Activated CD8-positive, alpha-beta memory T cell treated with anti-CD3 and anti-CD28 coated beads for 48 hours (primary cell): ENCODE measurements at places on chromosomes 7 and 10.

- no peak for DNase-seq
These were observed 35.8 kb upstream of the PRKAR1B start for GRCh38 chr7:762885-763284.

GRCh38 chr7:40545739-40546138, 410.9 kb downstream of the SUGCT start:
- no peak for DNase-seq

GRCh38 chr7:94700926-94701554, 45.1 kb upstream of the SGCE start:
- no peak for DNase-seq

- DNase-seq = no peak
These were observed 53.8 kb upstream of the CPXM2 start for GRCh38 chr10:123945325-123945920.

DNA sequence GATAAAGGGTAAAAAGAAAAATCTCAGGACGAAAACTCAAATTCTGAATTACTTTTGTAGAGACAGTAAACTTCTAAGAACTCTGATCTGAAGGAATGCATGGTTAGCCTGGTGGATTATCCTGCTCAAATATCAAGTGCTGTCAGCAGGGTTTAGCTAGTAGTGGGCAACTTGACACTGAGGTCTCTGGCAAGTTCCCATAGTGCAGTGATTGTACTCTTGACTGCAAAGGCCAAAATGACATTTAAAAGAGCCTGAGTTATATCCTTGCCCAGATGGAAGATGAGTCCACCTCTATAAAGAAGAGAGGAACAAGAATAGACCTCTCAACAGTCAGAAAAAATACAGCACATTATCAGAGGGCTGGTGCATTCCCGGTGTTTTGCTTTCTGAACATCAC, 304.5 kb upstream of the IMMP2L start:
- no peak for DNase-seq

GRCh38 chr10:50471583-50471975, 152.2 kb downstream of the SGMS1 start:
- no peak for DNase-seq

DNA sequence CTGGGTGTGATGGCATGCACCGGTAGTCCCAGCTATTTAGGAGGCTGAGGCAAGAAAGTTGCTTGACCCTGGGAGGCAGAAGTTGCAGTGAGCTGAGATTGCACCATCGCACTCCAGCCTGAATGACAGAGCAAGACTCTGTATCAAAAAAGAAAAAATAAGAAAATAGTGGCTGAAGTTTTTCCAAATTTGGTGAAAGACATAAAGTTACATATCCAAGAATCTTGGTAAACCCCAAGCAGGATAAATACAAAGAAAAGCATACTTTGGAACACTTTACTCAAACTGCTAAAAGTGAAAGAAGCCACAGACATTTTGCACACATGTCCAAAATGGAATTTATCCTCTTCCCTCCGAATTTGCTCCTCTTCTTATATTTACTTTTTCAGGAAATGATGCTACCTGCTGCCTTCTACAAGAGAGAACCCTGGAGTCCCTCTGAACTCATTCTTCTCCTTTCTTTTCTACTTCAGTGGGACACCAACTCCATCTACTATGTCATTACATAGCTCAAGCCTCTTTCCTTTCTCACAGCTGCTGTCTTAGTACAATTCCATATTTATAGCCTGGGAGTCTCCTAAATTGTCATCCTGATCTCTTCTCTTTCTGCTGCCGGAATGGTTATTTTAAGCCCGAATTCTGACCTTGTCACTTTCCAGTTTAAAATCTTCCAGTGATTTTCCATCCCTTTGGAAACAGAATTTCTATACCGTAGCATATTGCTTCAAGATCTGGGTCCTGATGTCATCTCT, 17.3 kb upstream of the SMNDC1 start:
- DNase-seq = no peak

GRCh38 chr7:155930061-155930460, 117.8 kb upstream of the SHH start:
- DNase-seq = no peak

DNA sequence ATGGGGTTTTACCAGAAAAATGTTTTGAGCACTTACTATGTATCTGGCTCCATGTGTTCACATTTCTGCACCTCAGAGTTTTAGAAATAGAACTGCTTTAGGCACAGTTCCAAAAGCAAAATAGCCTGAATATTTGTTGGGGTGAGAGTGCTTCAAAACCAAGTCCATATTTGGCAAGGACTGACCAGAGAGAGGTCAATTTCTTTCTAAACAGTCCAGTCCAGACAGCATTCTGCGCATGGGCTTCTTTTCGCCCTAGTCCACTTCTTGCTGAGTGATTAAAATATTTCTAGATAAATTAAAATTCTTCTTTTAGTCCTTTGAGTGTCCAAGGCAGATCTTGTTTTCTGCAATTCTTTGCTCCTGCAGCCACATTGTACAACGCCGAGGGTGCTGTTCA, 427.0 kb downstream of the PHTF2 start:
- no peak for DNase-seq

DNA sequence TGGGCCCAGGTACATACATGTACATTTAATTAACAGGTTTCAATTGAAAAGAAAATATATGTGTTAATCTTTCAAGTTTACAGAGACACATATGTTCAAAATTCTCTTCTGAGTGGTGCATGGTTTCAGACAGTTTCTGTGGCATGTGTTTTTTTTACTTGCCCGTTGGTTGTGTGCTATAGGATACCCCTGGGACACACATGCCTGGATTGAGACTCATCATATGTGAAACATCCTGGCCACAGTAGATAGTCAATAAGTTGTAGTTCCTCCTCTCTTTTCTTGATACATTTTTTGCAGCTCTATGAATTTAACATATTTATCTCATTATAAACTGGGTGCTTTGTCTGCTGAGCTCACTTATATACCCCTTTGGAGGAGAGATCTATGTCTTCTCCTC, 207.8 kb upstream of the CTBP2 start:
- no peak for DNase-seq

DNA sequence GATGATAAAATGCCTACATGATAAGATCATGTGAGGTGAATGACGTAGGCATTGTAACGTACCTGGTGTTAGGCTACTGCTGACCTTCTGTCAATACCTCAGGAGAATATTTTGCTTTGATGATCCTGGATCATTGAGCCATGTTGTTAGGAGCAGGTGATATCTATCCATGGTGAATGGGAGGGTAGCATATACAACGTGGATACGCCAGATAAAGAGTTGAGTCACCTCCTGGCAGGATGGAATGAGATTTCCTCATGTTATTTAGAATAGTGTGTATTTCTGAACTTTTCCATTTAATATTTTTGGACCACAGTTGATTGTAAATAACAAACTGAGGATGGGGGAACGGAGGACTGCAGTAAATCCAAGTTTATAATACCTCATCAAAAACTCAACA, 11.8 kb upstream of the CLDN12 start:
- DNase-seq = no peak

- DNase-seq = no peak
These were observed 11.9 kb downstream of the TSPAN14 start for GRCh38 chr10:80465839-80466590.

GRCh38 chr10:49841615-49842332, 79.7 kb upstream of the OGDHL start:
- no peak for DNase-seq

- DNase-seq = no peak
These were observed 40.5 kb downstream of the NRG3 start for GRCh38 chr10:81915504-81915897.

DNA sequence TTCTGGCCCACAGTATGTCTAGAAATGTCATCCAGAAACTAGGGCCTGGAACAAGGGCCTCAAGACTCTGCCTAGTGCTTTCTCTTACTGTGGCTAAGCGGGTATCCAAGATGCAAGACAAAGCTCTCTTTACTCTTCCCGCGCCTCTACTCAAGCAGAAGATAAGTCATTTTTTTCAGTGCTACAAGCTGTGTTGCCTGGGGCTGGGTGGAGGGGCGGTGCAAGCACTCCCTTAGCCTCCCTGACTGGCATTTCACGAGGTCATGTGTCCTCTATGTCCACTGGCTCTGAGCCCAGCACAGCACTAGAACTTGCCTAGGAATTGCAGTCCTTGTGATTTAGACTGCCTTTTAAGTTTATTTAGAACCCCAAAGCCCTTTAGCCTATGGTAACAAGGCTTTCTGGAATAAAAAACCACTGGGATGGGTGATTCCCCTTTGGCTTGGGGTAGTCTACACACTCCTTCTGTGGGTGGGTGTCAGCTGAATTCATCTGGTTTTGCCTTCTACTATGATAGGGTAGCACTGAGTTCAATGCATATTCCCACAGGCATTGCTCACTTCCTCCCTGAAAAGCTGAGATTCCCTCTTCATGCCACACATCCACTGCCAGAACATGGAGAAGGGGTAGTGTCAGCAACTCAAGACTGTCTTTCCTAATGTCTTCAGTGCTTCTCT, 371.8 kb upstream of the KCND2 start:
- DNase-seq = no peak

- DNase-seq = no peak
These were observed 188.5 kb upstream of the AGR3 start for GRCh38 chr7:17070231-17070708.

GRCh38 chr10:86657011-86657395, 2.7 kb downstream of the OPN4 start:
- no peak for DNase-seq

GRCh38 chr10:114519756-114520293, 115.5 kb upstream of the AFAP1L2 start:
- DNase-seq = no peak

DNA sequence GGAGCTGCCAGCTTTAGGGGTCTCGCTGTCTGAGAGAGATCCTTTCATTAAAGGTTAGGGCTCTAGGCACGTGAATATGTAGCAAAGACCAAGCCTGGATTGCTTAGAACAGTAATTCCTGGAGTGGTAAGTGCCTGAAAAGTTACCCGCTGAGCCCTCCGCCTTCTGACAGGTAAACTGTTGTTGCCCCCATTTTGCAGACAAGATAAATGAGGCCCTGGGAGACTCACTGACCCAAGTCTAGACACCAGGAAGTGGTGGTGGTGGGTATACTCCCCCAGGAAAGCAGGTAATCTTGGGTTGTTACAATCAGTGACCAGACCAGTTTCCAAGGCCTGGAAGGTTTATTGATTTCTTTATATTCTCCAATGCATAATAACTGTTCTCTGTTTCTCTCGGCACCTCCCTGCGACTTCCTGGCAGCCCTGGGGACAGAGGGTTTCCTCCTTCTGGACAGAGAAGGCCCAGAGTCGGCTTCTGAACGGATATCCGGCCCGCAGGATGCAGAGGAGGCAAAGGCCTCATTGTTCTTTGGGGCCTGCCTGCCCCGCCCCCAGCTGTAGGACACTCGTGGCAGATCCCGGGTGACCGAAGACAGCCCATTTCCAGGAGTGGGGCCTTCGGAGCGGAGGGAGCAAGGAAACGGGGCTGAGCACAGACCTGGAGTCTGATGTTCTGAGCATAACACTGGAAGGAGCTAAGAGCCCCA, 1.3 kb upstream of the GRK5 start:
- DNase-seq = peak; percentile 28

GRCh38 chr10:4107285-4107851, 322.4 kb upstream of the KLF6 start:
- DNase-seq = no peak

GRCh38 chr10:84715911-84716310, 387.5 kb downstream of the CCSER2 start:
- no peak for DNase-seq

- no peak for DNase-seq
These were observed 45.8 kb upstream of the AQP1 start for GRCh38 chr7:30865821-30866220.

DNA sequence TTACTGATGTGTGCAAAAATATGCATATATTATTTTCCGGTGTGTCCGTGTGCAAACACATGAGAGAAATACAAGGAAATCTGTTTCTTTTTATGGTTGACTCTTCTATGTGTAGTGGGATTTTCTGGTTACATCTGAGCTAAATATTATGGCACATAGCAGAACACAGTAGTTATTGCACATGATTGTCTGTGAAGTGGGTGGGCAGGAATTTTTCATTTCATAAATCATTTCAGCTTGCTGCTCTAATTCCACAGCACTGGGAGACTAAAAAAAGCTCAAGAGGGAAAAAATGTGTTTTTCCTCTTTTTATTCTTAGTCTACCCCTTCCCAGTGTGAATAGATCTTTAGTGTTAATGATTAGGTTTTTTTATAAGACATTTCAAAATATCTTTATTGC, 197.9 kb downstream of the MBL2 start:
- no peak for DNase-seq

- no peak for DNase-seq
These were observed 621.2 kb downstream of the REEP3 start for GRCh38 chr10:64142395-64142794.

GRCh38 chr7:3078514-3078913, 34.8 kb upstream of the CARD11 start:
- no peak for DNase-seq
